ENCODE measurements at places on chromosomes 11 and 22. TPM values are rescaled to one million over a fixed set of nuclear protein-coding genes. Genes with fewer than 3 reads are reported as not detected.
A peak's percentile ranks its signal among the peaks of the same experiment; 100 is the strongest.

BID gene
- 28.7 TPM for total RNA-seq

GRCh38 chr11:74468936-74469335 lies 1.6 kb upstream of the KCNE3 start:
- DNase-seq: no peak

GRCh38 chr11:45543808-45544422 lies 121.5 kb downstream of the CHST1 start:
- peak; percentile 21 for DNase-seq

CATSPERZ gene
- 16.7 TPM for total RNA-seq

Data from Caco-2 (cell line).